ENCODE measurements at places on chromosomes 7 and 10.

GRCh38 chr10:15898046-15898445 is 37.7 kb upstream of the MINDY3 start:
- DNase-seq: peak; percentile 13

DNA sequence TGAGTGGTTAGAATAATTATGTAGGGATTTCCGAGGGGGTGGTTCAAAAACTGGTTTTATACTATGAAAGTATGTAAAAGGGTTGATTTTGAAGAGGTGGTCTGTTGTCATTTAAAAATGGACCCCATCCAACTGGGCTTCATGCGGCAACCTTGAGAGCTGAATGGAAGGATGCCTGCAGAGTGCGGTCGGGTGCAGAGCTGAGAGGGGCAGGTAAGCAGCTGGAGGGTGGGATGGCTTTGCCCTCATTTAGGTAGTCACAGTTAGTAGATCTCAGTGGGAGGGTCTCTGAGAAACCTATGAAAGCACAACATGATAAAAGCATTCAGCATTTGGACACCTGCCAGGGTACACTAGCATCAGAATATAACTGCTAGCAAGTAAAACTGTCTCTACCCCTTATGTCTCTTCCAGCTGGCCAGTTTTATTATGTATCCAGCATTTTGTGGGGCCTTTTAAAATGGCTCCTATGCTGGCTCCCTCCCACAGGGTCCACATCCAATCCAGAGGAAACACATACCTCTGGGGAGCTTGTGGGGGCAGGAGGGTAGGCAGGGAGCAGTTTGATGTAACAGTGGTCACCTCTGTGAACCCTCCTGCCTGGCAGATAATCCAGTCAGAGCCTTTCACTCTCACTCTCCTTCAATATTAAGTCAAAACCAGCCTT is 75.9 kb upstream of the MAGI2 start:
- DNase-seq: no peak

DNA sequence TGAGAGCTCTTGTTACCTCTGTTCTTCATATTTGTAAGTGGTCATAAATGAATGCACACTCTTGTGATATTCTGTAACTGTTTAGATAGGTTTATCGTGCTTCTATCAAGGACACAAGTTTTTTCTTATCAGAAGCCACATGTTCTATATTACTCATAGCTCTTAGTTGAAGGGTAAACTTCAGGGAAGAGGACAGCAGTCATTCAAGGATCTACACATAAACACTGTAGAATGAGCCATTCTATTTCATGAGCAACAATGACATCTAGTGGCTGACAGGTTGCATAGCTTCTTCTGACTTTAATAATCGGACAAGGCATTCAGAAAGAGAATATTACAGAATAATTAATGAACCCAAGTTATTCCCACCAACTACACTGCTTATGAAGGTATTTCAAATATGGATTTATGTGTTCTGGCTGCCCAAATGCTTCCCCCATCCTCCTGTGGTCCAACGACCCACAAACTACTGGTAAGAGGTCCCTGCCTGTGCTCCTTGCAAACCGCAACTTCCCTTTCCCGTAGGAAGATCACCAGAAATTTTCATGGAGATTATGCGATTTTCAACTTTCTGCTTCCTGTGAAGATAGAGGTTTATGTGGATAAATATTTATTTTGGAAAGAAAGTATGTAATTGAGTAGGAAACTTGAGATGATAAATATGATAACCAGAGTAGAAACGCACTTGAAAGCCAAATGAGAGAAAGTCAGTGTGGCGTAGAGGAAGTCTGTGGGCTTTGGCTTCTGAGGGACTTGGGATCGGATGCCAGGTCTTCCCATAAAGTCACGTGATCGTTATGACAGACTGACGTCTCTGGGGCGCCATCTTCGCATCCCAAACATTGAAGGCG is 16.8 kb upstream of the ABCB5 start:
- DNase-seq: peak; percentile 63

- DNase-seq: peak; percentile 44
Observed at GRCh38 chr10:70578371-70578947, 24.1 kb downstream of the PRF1 start.

DNA sequence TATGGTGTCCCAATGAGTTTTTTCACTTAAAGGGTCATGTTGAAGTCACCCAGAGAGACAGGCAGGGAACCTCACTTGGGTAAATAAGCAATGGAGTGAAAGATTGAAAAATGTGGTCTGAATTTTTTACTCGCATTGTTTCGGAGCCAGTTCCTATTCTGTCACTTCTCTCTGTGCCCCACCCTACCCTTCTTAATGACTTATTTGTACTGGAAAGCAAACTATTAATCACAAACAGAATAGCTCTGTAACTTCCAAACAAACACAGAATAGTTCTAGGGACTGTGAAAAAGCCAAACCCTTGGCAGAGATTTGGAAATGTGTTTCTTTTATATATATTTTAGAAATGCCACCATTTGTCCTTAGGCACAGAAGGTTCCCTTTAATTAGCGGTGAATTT is 76.0 kb downstream of the LRMDA start:
- no peak for DNase-seq

DNA sequence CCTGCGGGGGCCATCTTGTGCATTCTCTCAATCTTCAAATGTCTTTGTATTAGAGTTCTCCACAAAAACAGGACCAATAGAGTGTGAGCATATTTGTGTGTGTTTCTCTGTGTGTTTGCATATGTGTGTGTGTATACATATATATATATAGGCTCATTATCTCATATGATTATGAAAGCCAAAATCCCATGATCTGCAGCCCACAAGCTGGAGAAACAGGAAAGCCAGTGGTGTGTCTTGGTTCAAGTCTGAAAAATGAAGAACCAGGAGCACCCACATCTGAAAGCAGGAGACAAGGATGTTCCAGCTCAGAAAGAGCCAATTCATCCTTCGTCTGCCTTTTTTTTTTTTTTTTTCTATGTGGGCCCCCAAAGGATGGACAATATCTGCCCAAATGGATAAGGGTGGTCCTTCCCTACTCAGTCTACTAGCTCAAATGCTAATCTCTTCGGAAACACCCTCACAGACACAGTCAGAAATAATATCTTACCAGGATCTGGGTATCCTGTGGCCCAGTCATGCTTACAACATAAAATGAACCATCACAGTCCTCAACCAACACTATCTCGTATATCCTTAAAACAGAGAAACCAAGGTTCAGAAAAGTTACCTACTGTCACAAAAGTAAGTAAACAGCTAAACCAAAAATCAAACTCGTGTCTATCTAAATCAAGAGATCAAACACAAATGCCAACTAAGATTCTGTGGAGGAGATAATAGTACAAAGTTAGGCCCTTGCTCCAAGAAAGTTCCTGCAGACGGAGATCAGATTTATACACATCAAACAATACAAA is 141.9 kb downstream of the JMJD1C start:
- DNase-seq: no peak

GRCh38 chr10:71590781-71591350 is 128.7 kb downstream of the C10orf105 start:
- peak; percentile 54 for DNase-seq

GRCh38 chr10:102540023-102540422 is 36.3 kb downstream of the SUFU start:
- no peak for DNase-seq

DNA sequence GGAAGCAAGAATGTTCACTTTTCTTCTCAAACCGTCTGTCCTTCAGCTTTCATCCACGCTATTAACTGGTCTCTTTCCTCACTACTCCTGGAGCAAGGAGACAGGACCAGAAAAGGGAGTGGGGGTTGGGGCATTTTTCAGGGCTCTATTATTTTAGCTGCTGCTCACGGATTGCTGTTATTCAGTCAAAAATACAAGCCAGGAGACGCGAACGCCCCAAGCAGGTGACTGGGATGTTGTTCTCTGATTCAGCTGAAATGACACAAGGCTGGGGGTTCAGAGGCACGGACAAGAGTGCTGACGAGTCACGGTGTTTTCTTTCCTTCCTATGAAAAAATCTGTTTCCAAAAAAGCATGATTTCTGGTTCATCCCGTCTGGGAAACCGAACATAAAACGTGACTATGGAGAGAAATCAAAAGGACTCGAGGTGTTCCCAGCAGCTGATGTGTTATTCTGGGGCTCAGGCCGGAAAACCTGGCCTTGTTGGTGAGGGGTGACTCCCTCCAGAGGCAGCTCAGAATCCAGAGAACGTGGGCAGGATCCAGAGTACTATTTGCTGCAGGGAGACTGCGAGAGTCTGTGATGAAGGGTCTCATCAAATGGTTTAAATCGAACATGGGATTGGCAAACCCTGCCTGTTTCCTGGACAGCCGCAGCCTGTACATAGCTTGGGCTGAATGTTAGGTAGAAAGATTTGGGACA is 3.5 kb upstream of the INHBA start:
- DNase-seq: peak; percentile 21

GRCh38 chr7:112715525-112715924 is 74.7 kb downstream of the TMEM168 start:
- DNase-seq: no peak

GRCh38 chr10:32961343-32961894 is 3.4 kb upstream of the ITGB1 start:
- no peak for DNase-seq

DNA sequence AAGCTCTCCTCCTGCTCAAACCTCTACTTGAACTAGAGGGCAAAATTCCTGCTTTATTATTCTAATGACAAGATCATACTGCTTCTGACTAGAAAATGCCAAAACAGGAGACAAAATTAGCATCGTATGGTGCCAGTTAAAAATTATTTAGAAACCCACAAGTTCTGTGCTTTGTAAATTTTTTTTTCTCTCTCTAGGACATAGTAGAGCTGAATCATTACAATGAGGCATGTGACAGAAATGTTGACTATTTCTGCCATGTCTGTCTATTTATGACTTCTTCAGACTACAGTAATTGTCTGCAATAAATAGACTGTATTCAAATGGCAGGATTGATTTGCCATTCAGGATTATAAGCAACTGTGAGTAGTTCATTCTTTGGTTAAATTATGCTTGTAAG is 335.8 kb downstream of the PRPF18 start:
- DNase-seq: peak; percentile 84

GRCh38 chr10:79375321-79376077 is 28.2 kb downstream of the PPIF start:
- peak; percentile 80 for DNase-seq

GRCh38 chr7:92988051-92988450 is 129.7 kb downstream of the SAMD9 start:
- DNase-seq: peak; percentile 69
